Neural progenitor cell (in vitro differentiated cells): ENCODE measurements at places on chromosomes 11 and 22.

DNA sequence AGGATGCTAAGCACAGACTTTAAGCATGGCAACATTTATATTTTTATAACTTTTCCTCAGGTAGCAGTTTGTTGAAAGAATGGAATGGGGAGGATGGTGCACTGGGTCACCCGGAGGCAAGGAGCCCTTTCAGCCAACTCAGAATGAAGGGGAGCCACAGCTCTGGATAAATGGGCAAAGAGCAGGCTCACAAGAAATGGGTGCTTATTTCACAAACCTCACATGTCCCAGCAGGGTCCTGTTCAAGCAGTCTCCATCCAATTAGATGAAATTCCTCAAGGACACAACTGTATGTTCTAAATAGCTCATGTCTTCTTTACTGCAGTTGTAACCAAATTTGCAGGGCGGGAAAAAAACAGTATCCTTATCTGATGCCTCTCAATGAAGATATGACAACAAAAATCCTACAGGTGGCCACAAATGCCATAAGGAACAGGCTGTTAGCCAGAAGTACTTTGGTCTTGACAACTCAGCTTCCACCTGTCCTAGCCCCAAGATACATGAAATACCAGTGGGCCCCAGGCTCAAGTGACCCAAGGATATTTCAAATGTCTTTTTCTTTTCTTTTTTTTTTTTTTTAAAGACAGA, 48.2 kb downstream of the MAPK1 start:
- no peak for DNase-seq

DNA sequence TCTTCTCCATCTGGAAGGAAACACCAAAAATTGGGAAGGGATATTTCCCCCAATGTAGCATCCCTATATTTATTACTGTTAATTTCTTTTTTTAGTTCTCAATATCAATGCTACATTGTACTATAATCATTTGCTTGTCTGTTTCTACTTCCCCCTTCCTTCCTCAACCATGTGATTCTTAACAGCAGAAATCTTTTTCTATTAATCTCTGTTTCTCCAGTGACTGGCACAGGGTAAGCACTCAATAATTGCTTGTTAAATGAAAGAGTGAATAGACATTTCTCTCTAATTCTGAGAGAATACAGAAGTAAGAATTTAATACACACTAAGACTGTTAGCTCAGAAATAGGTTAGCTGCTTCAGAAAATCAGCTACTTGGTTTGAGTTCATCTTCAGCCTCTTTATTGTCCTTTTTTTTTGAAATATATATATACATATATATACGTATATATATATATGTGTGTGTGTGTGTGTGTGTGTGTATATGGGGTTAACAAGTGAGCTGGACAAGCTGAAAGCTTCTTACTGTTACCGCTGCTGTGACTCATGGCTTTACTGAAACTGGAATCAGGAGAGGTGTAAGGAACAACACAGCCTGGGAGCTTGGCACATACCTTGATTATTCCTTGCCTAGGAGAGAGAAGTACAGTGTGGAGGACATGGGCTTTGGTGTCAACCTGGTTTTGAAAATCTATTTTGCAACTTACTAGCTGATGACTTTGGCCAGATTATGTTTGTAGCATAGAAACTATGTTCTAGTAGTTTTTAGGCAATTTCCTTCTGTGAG, 26.2 kb upstream of the PDE3B start:
- DNase-seq: no peak

GRCh38 chr11:70445605-70446004, 47.3 kb downstream of the CTTN start:
- no peak for DNase-seq

GRCh38 chr11:67306769-67307544, 3.6 kb downstream of the SSH3 start:
- no peak for DNase-seq

DNA sequence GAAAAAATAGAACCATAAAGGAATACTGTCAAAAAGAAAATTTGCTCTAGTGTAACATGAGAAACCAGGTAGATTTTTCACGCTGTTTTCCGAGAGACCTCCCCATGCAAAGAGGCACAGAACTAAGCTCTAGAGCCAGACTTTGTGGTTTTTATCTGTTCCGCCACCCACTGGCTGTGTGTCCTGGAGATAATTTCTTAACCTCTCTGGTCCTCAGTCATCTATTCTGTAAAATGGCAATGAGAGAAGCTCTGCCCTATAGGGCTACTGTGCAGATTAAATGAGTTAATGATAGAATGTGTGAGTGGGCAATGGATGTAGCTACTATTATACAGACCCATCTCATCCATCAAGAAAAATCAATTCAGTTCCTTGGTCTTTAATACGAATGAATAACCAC, 9.4 kb upstream of the SIGIRR start:
- DNase-seq: no peak

GRCh38 chr22:31449506-31449905, 40.1 kb downstream of the EIF4ENIF1 start:
- no peak for DNase-seq

DNA sequence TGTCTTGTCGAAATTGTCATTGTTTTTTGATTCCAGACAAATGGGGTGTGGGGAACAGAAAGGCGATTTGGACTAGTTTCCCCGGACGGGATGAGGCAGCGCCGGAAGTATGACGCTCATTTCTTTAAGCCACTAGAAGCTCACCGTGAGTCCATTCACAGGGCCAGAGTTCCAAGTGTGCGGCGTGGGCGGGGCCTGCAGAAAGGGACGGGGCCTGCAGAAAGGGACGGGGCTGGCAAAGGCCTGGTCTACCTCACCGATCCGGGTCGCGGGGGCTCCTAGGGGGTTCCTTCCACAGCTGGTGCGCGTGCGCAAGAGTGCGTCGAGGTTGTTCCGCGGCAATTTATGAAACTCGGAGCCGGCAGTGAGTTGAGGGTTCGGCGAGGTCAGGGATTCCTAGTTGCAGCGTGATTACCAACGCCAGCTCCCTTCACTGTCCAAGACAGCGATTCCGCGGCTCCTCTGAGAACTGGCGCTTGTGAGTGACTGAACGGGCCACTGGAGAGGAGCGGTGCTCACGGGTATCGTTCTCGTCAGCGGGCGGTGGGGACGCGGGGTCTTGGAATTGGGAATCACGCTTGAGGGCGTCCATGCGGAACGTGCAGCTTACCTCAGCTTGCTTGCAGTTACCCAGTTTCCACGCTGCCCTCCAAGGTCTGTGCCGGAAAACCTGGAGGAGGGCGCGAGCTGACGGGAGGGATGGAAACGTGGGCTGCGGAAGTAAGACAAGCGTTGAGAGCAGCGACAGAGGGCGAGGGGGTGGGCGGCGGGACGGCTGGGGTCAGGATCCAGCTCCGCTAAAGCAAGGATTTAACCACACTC, at the start of gene ZNF215:
Gene ZNF215 (plus strand): TSS at position 219 of the 822 bp plus-strand sequence. CDS start 5,847 bp downstream, outside the sequence.
- peak; percentile 92 for DNase-seq

DNA sequence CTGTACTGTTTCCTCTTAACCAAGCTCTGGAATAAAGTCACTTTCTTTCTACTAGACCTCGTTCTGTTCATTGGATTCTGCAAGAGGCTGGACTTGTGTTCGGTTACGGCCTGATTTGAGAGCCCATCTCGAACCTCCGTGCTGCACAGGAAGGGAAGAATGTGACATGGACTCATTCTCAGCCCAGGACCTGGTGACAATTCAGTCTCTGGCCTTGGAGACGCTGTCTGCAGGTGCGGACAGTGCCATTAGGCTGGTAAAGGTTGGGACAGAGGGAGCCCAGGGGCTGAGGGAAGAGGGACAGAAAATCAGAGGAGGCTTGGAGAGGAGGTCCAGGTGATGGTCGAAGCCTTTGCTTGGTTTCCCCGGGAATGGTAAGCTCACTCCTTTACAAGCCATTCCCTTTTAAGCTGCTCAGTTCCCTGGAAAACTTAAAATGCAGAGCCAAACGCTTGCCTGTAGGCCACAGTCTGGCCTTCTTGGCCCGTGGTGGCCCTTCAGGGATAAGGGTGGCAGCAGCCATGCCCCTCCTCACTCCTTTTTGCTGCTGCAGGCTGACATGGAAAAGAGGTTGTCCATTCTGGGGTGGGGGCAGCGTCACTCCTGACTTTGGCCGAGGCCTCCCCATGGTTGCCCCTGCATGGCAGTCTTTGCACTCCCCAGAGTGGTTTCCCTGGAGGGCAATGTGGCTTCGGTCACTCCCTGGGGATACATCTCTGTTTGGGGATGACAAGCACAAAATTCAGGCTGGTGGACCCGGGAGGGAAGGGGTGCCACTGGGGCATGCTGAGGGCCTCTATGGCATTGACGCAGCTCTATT, 52.3 kb downstream of the SHISAL1 start:
- DNase-seq: no peak
